ENCODE measurements at places on chromosomes 7 and 10.

GRCh38 chr7:118708741-118709140 lies 484.2 kb downstream of the ANKRD7 start:
- no peak for DNase-seq

DNA sequence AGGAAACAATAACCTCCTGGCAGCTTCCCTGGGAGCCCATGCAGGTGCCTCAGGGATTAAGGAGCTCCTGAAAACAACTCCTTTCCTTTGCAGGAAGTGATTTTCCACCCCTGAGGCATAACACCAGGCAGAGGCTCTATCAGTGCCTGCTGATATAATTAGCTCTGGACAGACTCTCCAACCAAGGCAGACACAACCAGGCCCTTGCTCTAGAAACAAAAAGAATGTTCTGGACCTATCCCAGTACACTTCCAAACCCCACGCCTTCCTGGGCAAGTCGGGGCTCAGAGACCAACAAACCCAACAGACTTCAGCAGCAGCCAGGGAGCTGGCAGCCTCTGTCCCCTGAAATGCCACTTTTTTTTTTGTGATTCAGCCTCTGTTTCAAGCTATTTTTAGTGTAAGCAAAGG lies 247.1 kb downstream of the KCNMA1 start:
- DNase-seq: no peak

GRCh38 chr10:124539935-124540641 lies 78.5 kb downstream of the LHPP start:
- no peak for DNase-seq

GRCh38 chr7:130415006-130415405 lies 25.8 kb downstream of the CEP41 start:
- DNase-seq: no peak

DNA sequence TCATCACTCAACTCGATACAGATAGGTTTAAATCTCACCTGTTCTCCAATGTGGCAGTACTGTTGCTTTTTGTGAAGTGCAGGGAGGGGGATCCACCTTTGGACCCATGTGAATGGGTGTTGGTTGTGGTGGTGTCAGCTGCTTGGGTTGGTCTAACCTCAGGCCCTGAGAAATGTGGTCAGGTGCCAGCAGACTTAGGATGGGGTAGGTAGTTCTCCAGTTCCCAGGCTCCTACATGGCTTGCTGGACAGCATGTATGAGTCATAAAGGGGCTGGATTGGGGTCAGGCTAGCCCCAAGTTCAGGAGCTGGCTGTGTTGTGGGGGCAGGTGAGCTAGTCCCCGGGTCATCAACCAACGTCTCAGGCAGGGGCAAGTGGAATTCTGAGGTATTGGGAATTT lies 472.6 kb upstream of the CNTNAP2 start:
- no peak for DNase-seq

- no peak for DNase-seq
Measured at GRCh38 chr10:126673565-126673964, 3.1 kb upstream of the C10orf90 start.

DNA sequence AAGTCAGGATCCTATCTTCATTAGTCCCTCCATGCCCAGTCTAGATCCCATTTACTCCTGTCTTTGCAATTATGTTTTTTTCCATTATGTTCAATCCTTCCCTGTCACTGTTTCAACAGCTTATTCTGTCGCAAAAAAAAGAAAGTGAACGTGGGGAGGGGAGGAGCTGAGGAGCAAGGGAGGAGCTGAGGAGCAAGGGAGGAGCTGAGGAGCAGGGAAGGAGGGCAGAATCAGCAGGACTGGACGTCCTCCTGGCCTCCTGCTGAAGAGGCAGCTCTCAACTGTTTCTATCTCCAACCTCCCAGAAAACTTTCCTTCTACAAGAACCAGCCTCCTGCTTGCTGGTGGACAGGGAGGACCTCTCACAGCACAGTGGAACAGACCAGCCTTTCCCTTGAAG lies 26.0 kb downstream of the LARP4B start:
- DNase-seq: no peak

DNA sequence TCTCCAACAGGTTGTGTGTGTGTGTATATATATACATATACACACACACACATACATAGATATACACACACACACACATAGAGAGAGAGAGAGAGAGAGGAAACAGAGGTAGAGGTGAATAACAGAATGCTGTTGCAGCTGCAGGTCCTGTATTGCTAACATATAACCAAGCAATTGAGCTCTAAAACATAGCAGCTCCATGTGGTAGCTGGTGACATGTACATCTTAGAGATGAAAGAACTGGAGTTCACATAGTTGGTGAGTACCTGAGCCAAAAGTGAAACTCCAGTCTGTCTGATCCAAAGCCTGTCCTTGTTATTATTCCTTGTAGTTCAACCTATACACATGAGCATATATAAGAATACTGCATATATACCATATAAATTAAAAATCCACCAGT lies 152.9 kb upstream of the CSTF2T start:
- no peak for DNase-seq

- no peak for DNase-seq
Measured at GRCh38 chr7:95478272-95479037, 7.3 kb upstream of the ASB4 start.

DNA sequence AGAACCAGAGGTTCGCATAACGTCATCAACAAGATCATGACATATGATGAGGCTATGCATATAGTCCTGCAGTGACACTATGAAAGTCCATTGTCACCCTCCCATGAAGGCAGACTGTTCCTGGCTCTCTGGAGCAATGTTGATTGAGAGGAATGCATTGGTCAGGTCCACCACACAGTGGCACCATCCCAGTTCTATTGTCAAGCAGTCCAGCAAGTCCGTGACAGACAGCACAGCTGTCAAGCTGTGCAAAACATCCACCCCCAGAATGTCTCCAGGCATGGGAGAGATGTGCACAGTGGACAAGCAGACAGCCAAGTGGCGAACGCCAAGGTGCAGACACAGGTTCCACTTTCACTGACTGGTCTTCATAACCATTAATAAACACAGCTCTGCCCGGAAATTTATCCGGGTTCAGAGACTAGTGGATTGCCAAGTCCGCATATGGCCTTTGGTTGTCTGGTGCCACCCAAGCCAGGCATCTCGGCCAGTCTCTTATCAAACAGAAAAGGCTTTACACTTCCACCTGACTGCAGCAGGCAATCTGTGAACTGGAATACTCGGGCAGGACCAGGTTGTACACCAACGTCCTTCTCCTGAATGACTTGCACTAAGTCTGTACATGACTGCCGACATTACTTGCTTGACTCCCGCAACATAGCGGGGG lies 7.2 kb downstream of the RNF133 start:
- no peak for DNase-seq

DNA sequence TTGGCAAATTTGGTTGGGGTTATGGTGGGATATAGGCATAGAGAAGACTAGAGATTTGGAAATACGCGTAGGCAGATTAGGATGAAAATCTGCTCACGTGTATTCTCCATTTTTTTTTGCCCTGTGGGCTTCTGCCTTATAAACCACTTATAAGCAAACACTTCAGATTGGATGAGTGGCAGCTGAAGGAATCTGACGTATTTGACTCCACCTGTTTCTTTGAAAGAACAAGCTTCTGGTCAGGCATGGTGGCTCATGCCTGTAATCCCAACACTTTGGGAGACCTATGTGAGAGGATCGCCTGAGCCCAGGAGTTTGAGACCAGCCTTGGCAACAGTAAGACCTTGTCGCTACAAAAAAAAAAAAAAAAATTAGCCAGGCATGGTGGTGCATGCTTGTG lies 5.1 kb downstream of the STK31 start:
- DNase-seq: no peak

GRCh38 chr10:124376411-124376810 lies 42.3 kb downstream of the OAT start:
- DNase-seq: no peak

GRCh38 chr7:39463252-39463651 lies 103.0 kb upstream of the YAE1 start:
- DNase-seq: no peak

DNA sequence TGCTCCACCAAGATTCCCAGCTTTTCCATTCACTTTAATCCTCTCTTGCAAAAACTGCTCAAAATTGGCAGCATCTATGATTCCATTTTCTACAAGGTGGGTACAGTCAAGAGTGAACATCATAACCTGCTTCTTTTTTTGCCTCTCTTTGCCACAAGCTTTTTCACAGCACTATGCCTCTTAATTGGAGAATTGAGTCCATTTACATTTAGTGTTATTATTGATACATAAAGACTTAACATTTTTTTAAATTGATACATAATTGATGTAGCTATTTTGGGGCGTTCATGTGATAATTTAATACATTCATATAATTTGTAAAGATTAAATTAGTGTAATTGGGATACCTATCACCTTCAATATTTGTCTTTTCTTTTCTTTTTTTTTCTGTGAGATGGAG lies 18.8 kb downstream of the AS3MT start:
- no peak for DNase-seq

DNA sequence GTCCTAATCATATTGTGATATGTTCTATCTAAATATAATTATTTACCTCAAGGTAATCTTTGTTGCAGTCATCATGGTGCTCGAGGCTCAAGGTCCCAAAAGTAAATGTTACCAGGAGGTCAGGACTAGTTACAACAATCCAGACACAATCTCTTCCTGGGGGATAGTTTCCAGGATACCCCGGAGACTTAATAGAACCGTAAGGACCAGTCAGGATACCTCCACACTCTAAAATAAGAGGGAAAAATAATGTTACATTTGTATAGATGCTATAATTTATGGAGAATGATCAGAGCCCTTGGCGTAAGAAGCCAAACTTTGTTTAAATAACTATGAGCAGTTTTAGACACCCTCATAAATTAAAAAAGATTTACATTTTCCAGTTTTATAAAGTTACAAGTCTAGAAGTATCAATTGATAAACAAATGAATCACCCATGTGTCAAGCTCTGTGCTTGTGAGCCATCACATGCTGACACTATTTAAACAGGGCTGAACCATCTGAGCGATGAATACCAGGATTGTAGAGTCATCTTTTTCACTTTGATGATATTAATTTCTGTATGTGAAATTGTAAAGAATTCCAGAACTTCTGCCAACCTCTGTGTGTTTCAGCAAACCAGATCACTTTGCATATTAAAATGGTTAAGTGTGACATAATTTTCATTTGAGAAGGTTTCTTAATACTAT lies 41.3 kb downstream of the CUBN start:
- no peak for DNase-seq

GRCh38 chr10:11746883-11747539 lies 4.8 kb downstream of the ECHDC3 start:
- DNase-seq: no peak

DNA sequence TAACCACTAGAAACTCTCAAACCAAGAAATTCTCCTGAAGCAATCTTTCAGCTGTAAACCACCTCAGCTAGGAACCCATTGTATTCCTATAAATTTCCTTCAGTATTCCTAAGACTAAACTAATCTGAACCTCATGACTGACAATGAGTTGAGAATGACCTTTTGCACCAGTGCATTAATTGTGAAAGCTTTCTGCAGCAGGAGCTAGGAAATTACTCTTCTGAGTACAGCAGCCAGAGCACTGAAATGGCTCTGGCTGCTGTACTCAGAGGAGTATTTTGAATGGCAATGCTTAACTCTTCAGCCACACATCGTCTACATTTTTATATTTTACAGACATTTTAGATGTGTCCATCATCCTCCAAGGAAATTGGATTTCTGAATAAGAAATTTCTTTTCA lies 109.7 kb downstream of the PCDH15 start:
- no peak for DNase-seq

- DNase-seq: no peak
Measured at GRCh38 chr7:38909870-38910269, 879 bp upstream of the VPS41 start.

- DNase-seq: no peak
Measured at GRCh38 chr7:33671531-33672262, 233.6 kb upstream of the BMPER start.

GRCh38 chr10:59037018-59037389 lies 139.4 kb upstream of the PHYHIPL start:
- DNase-seq: no peak

DNA sequence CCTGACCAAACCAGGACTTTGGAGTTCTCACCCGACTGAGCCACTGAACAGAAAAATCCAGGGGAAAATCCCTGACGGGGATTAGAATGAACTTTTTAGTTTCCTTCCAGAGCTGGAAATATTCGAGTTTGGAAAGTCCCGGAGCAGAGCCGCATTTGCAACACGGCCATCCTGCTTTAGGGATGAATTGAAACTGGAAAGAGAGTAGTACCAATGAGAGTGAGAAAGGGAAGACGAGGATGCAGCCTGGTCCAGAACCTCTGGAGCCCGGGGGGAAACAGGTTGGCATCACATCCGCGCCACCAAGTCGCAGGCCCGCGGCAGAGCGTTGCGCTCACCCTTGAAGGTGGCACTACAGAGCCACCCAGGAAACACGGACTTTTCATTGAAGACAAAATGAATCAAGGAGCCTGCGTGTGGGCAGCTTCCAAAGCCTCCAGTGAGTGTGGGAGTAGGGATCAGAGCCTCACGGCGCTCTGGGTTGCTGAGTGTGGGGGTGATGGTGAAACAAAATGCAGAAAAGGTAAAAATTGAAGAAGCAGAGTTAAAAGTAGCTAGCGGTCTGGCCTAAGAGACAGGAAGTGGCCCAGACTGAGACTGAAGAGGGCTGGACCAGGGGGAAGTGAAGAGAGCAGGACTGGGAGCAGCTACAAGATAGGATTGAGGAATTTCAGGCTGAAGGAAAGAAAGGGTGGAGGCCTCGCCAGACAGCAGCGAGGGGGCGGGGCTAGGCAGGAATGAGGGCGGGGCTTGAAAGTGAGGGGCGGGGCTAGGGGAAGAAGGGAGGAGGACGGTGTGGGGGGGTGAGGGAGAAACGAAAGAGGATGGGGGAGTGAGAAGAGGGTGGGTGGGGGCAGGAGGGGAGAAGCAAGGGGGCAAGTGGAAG lies 1.8 kb downstream of the SMURF1 start:
- no peak for DNase-seq
